Stimulated activated CD4-positive, alpha-beta T cell treated with anti-CD3 and anti-CD28 coated beads, Interleukin-12 subunit alpha, Interleukin-12 subunit beta, amount 100 ng/mL, for 4 hours (primary cell): ENCODE measurements at places on chromosomes 4 and X.

- DNase-seq, result no peak
Measured at GRCh38 chrX:37677765-37678164, 7.8 kb upstream of the XK start.

- DNase-seq, result no peak
Measured at GRCh38 chrX:151938172-151938571, 25.5 kb downstream of the MAGEA4 start.

DNA sequence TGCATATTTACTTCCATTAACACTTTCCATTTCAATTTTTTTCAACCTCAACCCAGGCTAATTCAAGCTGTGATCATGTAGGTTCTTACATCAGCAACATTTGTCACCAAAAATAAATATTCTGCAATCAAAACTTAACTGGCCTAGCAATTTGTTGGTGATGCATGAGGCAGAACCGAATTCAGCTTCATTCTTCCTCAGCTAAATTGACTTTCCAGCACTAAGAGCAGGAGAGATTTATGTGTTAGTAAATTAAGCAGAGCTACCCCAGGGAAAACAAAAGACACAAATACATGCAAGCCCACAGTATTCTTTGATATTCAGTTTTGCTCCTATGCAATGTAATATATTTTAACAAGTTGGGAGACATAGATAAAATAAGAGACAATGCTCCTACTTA is 208.7 kb upstream of the NDST3 start:
- no peak for DNase-seq

DNA sequence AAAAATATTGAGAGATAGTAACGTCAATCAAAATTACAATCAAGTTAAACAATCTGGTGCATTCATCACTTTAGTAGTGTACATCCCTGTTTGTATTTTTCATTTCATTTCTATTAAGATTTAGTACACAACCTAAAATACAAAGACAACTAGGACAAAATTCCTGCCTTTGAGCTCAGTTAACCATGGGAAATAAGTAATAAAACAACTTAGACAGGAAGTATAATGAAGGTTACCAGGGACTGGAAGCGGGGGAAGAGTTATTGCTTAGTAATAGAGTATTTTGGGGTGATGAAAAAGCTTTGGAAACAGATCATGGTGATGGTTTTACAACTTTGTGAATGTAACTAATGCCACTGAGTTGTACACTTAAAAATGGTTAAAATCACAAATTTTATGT is 25.6 kb upstream of the ATXN3L start:
- DNase-seq, result no peak

- DNase-seq, result no peak
Measured at GRCh38 chr4:129358571-129358970, 262.6 kb downstream of the C4orf33 start.

GRCh38 chr4:137307806-137308205 is 224.5 kb downstream of the PCDH18 start:
- DNase-seq, result no peak

DNA sequence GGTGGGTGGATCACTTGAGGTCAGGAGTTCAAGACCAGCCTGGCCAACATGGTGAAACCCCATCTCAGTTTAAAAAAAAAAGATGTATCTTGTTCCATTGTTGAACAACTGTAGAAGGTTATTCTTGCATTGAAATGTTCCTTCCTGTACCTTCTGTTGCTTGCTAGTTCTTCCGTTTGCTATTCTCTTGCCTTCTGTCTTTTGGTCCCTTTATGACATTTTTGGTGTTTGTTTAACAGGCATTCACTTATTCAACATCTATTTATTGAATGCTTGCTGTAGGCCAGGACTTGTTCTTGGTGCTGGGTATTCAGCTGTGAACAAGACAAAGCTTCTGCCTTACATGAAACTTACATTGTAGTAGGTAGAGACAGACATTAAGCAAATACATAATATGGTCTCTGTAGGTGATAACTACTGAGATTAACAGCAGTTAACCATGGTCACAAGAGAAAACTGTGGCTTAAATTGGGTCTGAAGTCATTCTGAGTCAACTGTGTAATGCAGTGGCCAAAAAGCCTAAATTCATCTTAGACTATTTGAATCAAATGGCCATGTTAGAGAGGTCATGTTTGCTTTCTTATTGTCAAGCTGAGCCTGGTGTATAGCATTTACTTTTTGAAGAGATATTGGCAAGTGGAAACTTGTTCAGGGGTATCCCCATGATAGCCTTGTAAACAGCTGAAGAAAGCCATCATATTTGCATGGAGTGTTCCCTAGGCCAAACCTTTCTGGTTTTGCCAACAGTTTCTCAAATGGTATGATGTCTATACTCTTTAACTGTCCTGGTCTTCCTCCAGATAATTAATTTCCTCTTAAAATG is 35.6 kb downstream of the GAB1 start:
- DNase-seq, result no peak

DNA sequence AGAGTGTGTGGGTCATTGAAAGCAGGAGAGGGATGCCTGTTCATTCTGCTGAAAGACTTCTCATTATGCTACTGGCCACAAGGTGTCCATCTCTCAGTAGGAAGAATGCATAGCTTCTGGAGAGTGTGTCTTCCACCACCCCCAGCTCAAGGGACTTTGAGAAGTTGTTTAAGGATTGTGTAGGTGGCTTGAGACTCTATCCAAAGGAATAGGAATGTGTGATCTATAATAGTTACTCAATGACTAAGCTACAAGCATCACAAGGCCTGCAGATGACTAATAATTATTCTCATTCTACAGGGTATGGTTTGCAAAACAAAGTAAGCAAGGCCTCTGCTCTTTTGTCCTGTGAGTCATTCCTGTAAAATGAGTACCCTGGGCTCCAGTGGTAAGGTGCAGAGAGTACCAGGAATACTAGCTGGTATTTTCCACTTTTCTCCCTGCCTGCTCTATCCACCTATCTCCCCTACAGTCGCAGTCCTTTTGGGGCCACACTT is 279.8 kb upstream of the BOD1L1 start:
- DNase-seq, result no peak

DNA sequence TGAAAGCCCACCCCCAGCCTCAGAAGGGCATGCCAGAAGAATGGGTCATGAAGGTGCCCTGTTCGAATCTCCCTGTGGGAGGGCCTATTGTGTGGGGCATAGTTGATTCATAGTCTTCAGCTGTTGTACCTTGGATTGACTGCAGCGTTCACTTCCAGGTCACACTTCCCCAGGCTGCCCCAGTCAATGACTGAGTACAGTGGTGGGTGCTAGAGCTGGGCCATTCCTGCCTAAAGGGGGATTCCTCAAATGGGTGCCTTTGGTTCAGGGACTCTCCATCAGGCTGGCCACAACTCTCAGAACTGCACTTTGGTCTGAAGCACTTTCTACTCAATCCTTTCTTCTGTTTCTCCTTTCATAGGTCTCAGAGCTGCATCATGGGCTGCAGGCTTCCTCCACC is 35.0 kb upstream of the RASGEF1B start:
- no peak for DNase-seq
